Activated CD8-positive, alpha-beta memory T cell treated with anti-CD3 and anti-CD28 coated beads for 4 hours (primary cell): ENCODE measurements at places on chromosomes 1 and 21.
A peak's percentile ranks its signal among the peaks of the same experiment; 100 is the strongest.

DNA sequence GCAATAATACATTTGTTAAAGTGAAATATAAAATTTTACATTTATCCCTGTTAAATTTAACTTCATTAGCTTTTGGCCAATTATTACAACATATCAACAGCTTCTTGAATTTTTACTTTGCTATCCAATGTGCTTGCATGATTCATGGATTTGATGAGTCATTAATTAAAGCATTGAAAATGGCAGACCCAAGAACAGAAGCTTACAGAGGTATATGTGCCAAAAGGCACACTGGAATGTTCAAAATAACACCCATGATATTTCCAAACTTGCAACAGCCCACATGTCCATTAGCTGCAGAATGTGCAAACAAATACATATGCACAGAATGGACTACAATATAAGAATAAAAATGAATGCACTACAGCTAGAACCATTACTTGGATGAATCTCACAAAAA lies 76.4 kb upstream of the MAN1A2 start:
- no peak for DNase-seq

GRCh38 chr1:232518349-232518748 lies 111.6 kb downstream of the SIPA1L2 start:
- no peak for DNase-seq

GRCh38 chr21:35020902-35021301 lies 28.2 kb downstream of the RUNX1 start:
- DNase-seq, result no peak

DNA sequence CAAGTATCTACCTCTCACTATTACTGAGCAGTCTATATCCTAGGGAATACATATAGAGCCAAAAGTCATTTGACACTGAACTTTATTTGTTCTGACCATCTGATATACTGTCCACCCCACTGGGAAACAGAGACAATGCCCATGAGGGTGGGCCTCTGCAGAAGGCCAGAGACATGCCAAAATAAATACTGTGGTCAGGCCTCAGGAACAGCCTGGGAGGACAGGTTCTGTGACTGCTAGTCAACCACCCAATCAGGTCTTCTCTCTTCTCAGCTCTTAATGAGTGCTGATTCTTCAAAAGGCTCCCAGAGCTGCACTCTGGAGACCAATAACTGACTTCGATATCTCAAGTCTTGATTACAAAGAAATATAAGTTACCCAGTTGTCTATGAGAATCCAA lies 5.5 kb upstream of the ANKRD35 start:
- no peak for DNase-seq

GRCh38 chr21:14353726-14354125 lies 29.2 kb downstream of the HSPA13 start:
- no peak for DNase-seq

DNA sequence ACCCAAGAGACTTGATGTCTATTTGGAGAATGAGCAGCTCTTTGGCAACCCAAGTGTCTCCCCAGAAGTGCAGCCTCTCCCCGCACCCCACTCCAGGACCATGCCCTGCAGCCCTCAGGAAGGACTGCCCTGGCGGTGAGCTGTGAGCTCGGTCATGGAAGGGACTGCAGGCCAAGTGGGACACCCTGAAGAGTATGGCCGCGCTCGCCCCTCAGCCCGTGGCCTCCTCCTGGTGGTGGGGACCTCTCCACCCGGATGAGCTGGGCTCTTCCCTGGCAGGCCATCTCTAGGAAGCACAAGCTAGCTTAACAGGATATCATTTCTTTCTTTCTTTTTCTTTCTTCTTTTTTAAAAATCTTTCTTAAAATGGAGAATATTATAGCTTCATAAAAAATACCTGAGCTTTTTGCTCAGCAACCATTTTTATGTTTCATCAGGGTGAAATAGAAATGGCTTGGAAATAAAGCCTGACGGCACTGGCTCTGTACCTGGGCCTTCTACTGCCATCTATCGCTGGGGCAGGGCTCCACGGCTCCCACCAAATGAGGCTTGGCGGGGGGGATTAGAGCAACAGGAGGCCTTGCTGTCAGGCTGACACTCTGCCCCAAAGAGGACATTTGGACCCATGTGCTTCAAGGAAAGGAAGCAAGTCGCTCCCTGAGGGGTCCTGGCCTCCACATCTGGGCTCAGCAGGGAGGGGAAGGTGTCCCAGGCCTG lies 296.2 kb upstream of the VAMP3 start:
- DNase-seq, result no peak

DNA sequence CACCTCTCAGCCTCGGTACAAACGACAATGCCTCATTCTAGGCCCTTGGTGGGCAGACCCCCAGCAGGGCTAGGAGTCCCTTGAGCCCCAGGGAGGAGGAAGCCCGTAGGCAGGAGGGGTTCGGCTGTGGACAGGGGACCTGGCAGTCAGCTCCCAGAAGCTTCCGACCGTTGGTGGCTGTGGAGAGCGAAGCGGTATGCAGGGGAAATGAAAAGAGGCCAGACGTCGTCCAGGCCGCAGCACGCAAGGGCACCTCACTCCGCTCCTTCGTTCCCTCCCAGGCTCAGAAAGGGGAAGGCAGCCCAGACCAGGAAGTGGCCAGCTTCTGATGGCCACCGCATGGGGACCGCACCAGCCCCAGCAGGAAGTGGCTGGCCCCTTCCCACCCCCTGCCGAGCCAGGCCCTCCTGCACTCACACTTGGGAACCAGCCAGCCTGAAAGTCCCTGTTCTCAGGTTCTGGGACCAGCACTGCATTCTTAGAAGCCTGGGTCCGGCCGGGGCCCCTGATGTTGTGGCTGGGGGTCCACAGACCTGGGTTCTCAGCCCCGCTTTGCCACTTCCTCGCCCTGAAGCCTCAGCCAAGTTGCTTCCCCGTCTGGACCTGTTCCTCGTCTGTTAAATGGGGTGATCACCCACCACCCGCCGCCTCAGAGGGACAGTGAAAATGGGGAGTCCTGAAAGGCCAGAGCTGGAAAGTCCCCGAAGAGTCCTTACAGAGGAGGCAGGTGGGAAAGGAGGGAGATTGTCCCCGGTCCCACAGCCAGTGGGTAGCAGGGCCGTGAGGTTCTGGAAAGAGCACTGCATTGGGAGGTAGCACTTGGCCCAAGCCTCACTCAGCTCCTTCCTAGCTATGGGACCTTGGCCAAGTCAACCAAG lies 104.0 kb upstream of the RUNX3 start:
- no peak for DNase-seq

GRCh38 chr1:64124704-64125440 lies 78.6 kb upstream of the UBE2U start:
- DNase-seq, result no peak

GRCh38 chr1:213067352-213067751 lies 16.3 kb downstream of the RPS6KC1 start:
- no peak for DNase-seq

GRCh38 chr1:83676106-83676505 lies 322.8 kb downstream of the TTLL7 start:
- DNase-seq, result no peak

- no peak for DNase-seq
These were observed 7.3 kb downstream of the C1orf167 start for GRCh38 chr1:11769274-11769673.

GRCh38 chr1:115694805-115695204 lies 53.0 kb downstream of the VANGL1 start:
- DNase-seq, result no peak

GRCh38 chr21:34952701-34953100 lies 96.4 kb downstream of the RUNX1 start:
- DNase-seq, result no peak

DNA sequence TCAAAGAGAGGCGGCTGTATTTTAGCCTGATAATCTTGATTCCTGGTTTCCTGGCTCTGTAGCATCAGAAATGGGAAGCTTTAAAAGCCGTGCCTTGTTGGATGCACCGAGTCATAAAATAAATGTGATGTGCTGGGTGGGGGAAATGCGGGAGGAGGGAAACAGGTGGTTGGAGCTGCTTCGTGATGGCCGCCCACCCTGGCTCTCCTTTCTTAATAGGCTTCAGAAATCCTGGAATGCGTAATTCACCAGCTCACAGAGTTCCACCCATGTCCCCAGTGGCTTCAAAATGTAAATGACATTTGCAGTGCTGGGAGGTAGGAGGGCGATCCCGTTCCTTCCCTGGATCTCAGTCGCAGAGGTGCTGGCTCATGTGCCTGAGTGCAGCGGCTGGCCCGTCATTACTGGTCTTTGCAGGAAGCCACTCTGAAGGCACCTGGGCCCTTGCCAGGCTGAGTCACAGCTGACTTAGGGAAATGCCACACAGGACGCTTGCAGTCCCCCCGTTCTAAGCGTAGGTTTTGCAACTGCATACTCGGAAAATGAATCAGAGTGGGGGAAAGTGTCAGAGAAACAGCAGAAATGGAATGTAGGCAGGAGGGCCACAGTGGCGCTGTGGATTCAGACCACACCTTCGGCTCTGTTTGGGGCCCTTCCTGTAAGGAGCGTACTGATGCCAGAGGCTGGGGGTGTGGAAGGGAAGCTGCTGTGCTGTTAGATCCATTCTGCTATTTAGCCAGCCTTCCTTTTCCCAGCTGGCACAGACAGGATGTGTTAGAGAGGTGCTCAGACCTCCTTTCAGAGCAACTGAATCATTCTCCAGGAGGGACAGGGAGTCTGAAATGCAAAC lies 37.6 kb downstream of the GALNT2 start:
- DNase-seq, result peak; percentile 50

GRCh38 chr21:36692835-36693488 lies 6.0 kb upstream of the SIM2 start:
- no peak for DNase-seq

GRCh38 chr1:19735440-19736127 lies 64.1 kb downstream of the TMCO4 start:
- no peak for DNase-seq

DNA sequence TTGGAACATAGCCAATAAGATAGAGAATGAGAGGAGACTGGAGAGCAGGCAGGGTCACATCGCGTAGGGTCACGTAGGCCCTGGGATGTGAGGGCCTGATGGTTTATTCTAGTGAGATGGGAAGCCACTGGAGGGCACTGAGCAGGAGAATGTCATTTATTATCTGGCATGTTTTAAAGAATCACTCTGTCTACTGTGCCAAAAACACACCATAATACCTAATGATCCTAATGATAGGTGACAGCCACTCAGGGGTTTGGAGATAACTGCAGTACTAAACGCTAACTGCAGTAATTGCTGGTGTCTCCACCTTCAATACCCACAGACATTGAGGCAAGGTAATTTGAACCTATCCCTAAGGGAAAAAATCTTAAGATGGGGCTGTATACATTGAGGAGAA lies 185.4 kb downstream of the TTLL7 start:
- DNase-seq, result no peak

DNA sequence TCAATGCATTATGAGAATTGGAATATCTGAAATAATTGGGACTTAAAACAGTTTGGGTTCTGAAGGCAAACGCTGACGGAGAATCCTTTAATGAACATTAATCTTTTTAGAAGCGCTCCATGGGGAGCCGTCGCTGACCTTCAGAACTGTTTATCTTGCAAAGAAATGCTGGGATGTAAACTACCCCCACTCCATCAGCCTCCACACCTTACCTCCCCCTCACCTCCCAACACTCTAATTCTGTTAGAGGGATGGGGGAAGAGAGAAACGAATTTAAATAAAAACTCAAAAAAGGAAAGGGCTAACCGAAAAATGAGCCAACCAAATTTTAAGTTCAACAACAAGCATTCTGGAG lies 44.1 kb upstream of the DNAJC6 start:
- DNase-seq, result no peak

GRCh38 chr1:20587661-20588053 lies 1.2 kb upstream of the CDA start:
- no peak for DNase-seq

GRCh38 chr1:203197625-203198024 lies 11.1 kb upstream of the CHI3L1 start:
- DNase-seq, result no peak

GRCh38 chr21:38171723-38172344 lies 85.0 kb upstream of the KCNJ15 start:
- no peak for DNase-seq

DNA sequence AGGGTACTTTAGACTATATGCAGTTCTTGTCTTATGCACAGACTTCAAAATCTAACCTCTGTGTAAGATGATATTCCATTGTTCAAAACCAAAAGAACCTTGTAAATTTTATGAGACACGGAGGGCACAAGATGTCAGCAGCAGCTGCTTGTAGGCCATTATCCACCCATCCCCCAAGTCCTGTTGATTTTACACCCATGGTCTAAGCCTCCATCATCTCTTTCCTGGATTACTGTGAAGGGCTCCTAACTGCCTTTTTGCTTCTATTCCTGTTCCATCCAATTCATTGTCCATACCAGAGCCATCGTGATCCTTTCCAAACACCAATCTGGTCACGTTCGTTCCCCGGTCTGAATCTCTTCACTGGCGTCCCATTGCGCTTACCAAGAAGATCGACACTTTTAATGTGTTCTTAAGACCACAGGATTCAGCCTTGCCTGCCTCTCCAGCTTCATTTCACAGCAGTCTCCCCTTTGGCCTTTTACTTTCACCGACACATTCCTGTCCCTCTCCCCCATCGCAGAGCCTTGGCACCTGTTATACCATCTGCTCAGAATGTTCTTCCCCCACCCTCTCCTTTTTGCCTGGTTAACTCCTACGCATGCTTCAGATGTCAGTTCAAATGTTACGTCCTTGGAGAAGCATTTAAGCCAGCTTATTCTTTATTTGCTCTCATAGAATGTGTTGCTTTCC lies 107.3 kb upstream of the POU3F1 start:
- no peak for DNase-seq

- DNase-seq, result no peak
These were observed 30.6 kb downstream of the ZC3H11B start for GRCh38 chr1:219582296-219582695.

DNA sequence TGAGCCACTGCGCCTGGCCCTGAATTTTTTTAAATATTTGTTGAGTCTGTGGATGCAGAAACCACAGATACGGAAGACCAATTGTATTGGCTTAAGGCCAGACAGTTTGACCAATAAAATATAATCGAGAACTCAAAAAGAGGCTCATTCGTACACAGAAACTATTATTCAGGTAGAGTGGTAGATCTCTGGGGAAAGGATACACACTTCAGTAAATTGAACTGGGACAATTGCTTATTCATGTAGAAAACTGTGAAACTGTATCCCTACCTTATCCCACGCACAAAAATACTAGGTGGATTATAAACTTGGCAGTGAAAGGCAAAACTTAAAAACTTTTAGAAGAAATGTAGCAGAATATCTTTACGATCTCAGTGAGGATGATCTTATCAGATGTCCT lies 25.0 kb upstream of the SHE start:
- no peak for DNase-seq

GRCh38 chr1:31576201-31576669 lies at the start of gene TINAGL1:
Gene TINAGL1, plus strand, starts transcription at chr1:31576515. Its CDS starts 634 bp downstream, at chr1:31577149.
- no peak for DNase-seq

DNA sequence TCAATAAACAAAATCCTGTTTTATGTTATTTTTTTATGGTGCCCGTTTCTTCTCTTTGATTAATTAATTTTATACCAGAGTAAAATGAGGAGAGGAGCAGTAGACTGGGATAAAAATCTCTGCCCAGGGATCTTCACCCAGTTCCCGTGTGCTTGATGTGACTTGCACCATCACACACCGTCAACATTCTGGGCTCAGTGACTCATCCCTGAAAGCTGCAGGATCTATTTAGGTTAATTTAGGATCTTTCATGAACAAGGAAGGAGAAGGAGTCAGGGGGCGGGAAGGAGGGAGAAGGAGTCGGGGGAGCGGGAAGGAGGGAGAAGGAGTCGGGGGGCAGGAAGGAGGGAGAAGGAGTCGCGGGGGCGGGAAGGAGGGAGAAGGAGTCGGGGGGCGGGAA lies 182.4 kb downstream of the SMYD3 start:
- DNase-seq, result no peak

GRCh38 chr21:38819719-38820159 lies 14.0 kb downstream of the ETS2 start:
- DNase-seq, result no peak
